ENCODE measurements at places on chromosomes 5 and 9.

DNA sequence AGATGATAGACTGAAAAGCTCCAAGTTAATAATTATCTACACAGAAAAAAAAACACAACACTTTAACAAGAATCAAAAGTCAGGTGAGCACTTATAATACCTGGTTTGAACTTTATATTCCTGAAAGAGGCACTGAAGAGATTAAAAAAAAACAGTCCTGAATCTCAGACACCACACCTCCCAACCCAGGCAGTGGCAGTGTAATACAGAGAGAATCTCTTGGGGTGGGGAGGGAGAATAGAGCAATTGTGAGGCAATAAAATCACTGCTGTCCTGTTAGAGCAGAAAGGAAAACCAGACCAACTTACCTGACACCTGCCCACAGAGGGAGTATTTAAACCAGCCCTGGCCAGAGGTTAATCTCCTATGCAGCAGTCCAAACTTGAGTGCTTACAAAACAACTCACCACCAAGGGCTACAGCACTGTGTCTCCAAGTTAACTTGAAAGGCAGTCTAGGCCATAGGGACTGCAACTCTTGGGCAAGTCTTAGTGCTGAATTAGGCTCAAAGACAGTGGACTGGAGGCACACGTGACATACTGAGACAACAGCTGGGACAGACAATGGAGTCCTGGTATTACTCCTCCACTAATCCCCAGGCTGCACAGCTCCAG, 54.2 kb downstream of the SLCO4C1 start:
- no peak for DNase-seq

- no peak for DNase-seq
These were observed 555.2 kb downstream of the ACTL7B start for GRCh38 chr9:108300306-108301287.

- DNase-seq, result no peak
These were observed 219.3 kb downstream of the KCNN2 start for GRCh38 chr5:114581136-114581535.

- DNase-seq, result no peak
These were observed 43.2 kb upstream of the IL7R start for GRCh38 chr5:35813521-35813920.

GRCh38 chr5:150642567-150642927, 2.1 kb downstream of the SYNPO start:
- no peak for DNase-seq

DNA sequence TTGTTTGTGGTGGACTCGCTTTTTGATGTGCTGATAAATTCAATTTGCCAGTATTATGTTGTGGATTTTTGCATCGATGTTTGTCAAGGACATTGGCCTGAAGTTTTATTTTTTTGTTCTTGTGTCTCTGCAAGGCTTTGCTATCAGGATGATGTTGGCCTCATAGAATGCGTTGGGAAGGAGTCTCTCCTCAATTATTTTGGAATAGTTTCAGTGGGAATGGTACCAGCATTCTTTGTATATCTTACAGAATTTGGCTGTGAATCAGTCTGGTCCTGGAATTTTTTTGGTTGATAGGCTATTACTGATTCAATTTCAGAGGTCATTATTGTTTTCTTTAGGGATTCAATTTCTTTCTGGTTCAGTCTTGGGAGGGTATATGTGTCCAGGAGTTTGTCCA, 141.4 kb upstream of the RGS7BP start:
- DNase-seq, result no peak

DNA sequence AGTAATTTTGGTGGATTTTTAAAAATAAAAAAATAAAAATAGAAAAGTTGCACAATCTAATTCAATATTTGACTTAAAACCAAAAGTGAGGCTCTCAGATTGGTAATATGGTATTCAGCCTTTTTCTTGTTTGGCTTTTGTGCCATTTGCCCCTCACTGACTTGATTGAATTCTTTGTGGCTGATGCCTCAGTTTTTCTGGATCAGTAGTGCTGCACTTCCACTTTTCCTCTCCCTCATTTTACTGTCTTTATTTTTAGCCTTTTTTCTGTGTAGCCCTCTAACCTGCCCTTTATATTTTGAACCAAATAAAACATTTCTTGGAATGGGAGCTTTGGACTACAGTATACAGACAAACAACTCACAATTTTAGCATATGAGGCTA, 3.8 kb upstream of the MSMP start:
- no peak for DNase-seq

DNA sequence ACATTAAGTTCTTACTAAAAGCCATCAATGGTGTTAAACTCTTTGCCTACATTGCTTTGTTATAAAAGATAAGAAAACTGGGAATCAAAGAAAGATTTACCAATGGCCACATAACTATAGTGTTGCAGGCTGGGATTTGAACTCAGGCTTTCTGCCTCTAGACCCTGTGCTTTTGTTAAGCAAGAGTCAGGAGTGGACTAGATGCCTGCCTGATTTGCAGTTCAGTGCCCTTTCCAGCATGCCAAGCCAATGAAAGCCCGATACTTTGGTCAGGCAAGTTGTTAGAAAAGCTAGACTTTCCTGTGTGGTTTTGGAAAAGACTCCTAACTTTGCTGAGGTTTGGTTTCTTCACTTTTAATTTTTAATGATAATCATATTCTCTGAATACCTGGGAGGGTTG, 21.4 kb upstream of the AGXT2 start:
- no peak for DNase-seq

GRCh38 chr5:124631874-124632550, 114.4 kb downstream of the ZNF608 start:
- DNase-seq, result no peak

DNA sequence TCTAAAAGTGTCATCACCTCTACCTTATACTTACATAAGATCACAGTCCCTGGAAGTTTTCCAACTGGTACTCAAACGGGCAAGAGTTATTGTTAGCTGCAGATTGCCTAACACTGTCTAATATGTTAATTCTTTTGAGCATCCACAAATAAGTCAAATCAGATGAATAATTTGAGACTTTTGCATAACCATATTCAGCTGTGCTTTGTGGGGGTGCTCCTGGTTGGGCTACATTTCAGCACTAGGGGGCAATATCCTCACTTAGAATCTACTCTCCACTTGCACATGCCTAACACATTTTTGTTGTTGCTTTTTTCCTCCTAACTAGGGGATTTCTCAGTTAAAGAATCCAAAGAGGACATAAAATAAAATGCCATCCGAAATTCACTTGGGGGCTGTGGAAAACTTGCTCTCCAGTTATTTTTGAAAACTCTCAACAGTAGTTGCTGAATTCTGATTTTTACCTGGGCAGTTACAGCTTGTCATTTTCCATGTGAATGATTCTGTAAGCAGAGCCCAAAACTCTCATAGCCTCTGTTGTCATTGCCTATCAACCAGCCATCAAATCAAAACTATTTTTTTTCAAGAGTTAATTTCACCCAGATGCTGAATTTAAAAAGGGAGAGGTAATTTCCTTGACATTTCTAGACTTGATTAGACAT, 71.5 kb downstream of the TRIM36 start:
- DNase-seq, result peak; percentile 17

DNA sequence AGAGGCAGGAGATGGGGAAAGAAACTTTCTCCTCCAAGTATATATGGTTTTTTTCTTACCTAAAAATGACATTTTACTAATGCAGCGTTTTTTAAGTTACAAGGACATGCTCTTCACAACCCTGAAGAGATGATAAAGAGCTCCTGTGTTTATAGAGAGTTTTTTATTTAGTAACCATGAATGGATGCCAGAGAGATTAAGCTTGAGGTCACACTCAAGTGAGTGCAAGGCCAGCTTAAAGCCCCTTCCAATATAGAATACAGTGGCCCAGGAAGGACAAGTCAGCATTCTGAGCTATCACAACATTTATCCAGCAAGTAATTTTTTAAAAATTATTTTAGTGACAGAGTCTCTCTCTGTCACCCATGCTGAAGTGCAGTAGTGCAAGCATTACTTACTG, 6.7 kb upstream of the HAVCR2 start:
- DNase-seq, result no peak

DNA sequence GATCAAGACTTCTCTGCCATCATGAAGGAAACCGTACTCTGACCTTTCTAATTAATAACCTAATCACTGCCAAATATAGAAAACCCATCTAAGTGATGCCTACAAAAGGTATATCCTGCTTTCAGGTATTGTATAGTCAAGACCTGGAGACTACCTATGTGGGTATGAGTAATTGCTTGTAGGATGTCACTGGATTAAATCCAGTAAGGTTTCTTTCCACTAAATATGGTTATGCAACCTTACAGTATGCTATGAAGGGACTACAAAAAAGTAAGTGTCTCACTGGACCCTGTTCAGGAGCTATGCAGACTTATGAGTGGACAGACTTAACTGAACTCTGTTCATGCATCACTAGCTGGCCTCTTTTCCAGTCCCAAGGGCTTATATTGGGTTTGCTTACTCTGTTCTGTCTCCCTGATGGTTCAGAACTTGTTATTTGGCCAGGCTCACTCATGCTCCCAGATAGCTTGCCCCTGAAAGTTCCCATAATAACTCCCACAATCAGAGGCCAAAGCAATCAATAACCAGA, 51.1 kb downstream of the PDE6A start:
- DNase-seq, result no peak

DNA sequence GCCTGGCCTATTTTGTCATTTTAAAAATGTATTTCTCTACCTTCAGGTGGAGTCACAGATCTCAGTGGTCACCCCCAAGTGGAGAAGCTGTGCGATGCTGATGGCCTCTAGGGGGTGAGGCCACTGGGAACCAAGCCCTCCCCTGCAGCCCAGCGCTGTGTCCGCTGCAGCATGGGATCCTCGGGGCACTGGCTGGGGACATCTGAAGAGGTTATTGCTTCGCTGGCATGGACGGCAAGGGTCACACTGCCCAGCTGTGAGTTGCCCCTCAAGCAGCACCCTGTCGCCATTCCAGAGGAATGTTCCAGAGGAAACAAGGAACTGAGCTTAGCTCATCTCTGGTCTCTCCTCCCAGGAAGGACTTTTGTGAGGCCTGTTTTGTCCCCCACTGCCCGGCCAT, 119.6 kb upstream of the S1PR3 start:
- no peak for DNase-seq

GRCh38 chr5:89936576-89936975, 473.0 kb downstream of the CETN3 start:
- no peak for DNase-seq

GRCh38 chr5:94618029-94618492, 343 bp downstream of the KIAA0825 start:
- DNase-seq, result no peak

DNA sequence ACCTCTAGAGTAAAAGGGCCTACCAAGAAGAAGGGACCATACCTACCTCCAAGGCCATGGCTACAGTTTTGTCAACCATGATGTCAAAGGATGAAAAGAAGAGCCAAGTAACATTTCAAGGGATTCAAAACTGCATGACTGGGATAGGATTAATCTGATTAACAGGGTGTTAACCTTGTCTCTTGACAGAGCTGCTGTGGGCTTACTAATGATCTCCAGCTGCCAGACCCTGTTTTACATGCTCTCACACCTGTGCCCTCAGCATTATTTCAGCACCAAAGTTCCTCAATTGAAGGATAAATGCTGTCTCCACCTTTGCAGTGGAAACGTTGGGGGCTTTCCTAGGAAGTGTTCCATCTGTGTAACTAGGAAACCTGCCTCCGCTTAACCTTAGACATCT, 78.3 kb downstream of the DMAC1 start:
- no peak for DNase-seq

DNA sequence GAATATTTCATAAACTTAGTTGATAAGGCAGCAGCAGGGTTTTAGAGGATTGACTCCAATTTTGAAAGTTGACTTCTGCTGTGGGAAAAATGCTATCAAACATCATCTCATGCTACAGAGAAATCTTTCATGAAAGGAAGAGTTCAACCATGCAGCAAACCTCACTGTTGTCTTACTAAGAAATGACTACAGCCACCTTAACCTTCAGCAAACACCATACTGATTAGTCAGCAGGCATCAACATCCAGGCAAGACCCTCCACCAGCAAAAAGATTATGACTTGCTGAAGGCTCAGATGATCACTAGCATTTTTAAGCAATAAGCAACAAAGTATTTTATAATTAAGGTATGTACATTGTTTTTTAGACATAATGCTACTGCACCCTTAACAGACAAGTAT, 7.6 kb downstream of the TMEM174 start:
- no peak for DNase-seq

GRCh38 chr9:18357321-18357720, 116.6 kb upstream of the ADAMTSL1 start:
- no peak for DNase-seq

DNA sequence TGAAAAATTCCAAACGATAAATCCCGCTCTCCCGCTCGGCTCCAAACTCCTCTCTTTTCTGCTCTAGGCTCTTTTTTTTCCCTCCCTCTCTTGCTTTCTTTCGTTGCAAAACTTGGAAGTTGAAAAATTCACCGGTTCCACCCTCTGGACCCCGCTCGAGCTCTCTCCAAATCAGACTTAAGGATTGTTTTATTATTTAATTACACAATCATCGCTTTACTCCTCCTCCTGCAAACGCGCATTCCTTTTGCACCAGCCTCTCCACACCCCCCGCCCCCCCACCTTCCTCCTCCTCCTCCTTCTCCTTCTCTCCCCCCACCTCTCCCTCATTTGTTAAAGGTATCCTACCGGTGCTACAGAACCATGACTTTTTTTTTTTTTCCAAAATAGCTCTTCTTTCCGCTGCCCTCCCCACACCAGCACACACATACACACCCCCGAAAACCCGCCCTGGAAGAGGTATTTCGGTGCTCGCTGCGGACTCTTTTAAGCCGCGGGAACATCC, 535 bp upstream of the NFIB start:
- DNase-seq, result no peak

- DNase-seq, result peak; percentile 50
These were observed 21.3 kb upstream of the NDST1 start for GRCh38 chr5:150486402-150487198.

- no peak for DNase-seq
These were observed 122.3 kb downstream of the GOLPH3 start for GRCh38 chr5:32051796-32052195.

DNA sequence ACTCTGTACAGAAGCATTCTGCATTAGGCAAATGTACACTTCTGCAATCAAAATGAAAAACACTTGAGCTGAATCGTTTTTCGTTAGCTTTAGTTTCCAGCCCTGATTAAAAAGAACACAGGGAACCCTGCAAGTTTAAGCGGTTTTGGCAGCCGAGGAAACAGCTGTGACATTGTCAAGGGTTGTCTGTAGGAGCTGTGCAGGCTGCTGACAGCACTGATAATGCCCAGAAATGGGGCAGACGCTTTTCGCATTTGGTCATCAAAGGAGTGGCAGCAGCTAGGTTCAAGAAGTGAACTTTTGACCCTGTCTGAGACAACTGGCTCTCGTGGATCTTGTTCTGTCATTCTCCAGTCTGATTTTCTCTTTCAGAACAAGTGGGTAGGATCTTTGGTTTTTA, 165.6 kb upstream of the CCDC152 start:
- no peak for DNase-seq
